ENCODE measurements at places on chromosomes 12 and 14.

DNA sequence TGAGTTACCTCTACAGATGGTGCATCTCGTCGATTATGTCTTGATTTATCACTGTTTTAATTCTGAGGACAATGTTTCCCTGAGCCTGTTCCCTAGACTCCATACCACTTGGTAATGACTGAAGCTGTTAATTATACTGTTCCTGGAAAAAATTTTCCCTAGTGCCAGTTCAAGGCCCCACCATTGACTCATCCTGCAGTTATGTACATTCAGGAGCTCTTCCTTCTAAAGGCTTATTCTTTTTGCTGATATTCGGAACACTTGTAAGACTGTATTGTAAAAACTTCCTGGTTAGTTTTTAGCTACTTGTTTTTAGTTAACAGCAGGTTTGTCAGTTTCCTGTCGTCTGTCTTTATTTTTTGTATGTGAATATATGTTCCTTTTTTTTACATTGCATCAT lies 30.4 kb upstream of the PPP2R5E start:
- no peak for DNase-seq

DNA sequence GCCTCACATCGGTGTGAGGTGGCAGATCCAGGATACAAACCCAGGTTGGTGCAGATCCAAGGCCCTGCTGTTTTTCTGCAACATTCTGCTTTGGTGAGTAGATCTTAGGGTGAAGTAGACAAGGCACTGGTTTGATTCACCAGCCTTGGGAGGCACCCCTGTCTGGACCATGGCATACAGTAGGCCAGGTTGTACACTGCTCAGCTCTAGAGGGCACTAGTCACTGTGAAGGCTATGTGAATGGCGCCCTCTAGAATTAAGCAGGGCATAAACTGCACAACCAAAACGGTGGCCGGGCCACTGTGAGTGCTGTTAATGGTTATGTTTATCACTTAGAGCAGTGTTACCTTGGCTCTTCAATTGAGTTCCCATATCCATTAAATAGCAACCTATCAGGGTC lies 280.6 kb upstream of the PWP1 start:
- DNase-seq, result peak; percentile 41

- no peak for DNase-seq
Observed at GRCh38 chr14:64841121-64841651, 38.5 kb downstream of the SPTB start.

GRCh38 chr14:84749191-84749955 lies 780.6 kb upstream of the FLRT2 start:
- DNase-seq, result no peak

- DNase-seq, result no peak
Observed at GRCh38 chr12:225012-225411, 11.1 kb upstream of the SLC6A12 start.

GRCh38 chr14:87698481-87698880 lies 294.5 kb downstream of the GALC start:
- DNase-seq, result no peak

DNA sequence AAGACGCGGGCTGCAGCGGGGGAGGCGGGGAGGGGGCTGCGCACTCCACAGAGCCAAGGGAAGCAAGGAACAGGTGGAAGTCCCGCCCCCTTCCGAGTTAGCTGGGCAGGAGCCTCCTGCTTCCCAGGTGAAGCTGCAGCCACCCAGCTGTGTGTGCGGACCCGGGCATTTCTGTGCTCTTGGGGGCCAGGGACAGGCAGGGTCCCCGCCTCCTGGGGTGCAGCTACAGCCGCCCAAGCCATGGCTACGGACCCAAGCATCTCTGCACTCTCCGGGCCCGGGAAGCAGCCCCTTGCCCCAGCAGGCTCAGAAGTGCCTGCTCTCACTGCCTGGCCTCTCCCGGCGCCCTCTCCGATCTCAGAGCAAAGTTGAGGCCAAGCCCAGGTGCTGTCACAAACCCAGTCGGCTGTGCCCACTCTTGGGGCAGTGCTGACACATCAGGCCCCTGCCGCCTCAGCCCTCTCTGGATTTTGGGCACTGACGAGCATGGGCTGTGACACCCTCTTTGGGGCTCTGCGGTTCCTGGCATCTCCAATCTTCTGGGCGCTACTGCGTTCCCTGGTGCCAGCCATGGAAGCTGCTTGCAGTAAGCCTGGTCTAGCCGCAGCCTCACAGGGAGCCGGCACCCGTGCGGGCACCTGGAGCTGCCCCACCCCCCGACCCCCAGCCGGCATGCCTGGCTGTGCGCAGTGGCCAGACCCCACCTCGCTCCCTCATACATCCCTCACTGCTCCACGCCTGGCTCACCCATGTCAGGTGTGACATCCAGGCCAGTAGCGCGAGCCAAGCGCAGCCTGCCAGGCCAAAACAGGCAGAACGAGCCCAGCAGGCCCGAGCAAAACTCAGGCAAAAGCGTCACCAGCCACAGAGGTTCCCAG lies 8.5 kb upstream of the MGAT4C start:
- DNase-seq, result no peak

GRCh38 chr12:89621521-89621920 lies 87.1 kb downstream of the ATP2B1 start:
- DNase-seq, result no peak

DNA sequence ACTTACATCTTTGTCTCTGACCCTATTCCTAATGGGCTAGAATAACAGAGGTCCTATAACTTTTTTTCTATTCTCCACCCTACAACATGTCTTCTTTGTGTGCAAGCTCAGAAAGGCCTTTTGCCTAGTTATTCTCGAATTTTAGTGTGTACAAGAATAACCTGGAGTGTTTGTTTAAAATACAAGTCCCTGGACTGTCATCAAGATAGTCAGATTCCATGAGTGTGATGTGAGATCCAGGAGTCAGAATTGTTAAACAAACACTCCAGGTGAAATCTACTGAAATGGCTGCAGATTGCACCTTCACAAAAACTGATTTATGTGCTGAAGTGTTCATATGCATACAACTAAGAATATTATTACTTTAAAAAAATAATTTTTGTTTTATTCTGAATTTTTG lies 114.4 kb upstream of the DIO2 start:
- DNase-seq, result no peak

DNA sequence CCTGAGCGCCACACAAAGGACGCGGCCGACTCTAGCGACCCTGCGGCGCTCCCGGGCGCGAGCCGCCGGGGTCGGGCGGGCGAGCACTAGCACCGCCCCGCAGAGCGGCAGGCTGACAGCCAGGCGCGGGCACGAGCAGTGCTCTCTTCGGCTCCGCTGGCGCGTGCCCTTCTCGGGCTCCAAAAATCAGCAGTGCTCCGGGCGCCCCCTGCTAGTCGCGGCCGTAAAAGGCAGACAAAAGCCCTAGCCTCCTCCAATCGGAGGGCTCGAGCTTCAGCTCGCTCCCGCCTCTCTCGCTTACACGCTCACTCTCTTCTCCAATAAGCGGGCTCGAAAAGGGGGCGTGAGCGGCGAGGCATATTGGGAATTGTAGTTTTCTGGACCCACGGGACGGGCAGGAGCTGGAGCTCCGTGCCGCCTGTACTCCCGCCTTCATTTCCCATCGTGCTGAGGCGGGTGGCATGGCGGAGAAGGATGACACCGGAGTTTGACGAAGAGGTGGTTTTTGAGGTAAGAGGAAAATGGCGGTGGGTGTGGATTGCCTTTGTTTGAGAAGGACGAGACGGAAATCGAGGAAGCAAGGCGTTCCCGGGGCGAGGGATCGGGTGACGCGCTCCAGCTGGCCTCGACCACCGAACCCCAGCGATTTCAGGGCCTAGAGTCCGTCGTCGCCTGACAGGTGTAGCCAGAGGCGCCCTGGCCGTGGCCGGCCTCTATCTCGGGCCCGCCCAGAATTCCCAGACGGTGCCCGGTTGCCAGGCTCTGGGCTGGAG lies at the start of the genes FGD6 and VEZT:
FGD6 (minus strand) TSS at position 91 of the 773 bp plus-strand sequence. CDS start 227 bp downstream, outside the sequence.
VEZT (plus strand) TSS at position 431 of the 773 bp plus-strand sequence; CDS start at position 475, 44 bp downstream.
- peak; percentile 99 for DNase-seq

DNA sequence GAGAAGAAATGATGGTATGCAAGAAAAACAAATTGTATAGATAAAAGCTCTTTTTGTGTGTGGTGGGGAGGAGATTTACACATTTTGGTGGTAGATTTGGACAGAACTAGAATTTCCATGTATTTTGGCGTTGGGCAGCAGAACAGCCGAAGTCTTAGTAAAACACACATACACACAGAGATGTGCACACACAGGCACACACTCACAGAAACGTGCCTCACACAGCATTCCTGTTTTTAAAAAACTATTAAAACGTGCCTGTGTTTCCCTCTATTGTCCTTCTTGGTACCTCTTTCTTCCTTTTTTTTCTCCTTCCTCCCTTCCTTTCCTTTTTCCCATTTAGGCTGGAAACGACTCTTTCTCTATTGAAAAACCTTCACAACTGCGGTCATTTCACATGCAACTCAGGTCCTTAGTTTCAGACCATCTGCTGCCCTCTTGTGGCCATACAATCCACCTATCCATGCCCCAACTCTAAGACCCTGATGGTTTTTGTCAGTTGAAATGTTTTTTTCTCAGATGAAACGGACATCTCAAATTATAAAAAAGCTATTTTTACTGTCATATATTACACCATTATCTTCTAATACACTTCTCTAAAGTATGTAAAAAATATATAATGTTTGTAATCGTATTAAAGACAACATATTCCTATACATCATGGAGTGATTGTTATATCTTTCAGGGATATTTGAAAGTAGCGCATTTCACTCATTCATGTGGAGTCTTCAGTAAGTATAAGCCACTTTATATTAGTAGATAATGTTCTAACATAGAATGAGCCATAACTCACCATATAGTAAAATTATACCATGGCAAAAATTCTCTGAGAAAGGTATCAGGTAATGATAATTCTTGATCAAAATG lies 386.7 kb upstream of the NOVA1 start:
- DNase-seq, result peak; percentile 63

- DNase-seq, result no peak
Observed at GRCh38 chr14:36047912-36048311, 128.6 kb downstream of the PTCSC3 start.

GRCh38 chr14:22113401-22113800 lies 439.8 kb upstream of the OR4E1 start:
- DNase-seq, result no peak

GRCh38 chr14:89196545-89196944 lies 220.5 kb downstream of the FOXN3 start:
- DNase-seq, result no peak

GRCh38 chr12:93135286-93136239 lies 206.5 kb upstream of the EEA1 start:
- no peak for DNase-seq

GRCh38 chr12:14827043-14827442 lies 13.1 kb upstream of the SMCO3 start:
- DNase-seq, result no peak

- DNase-seq, result no peak
Observed at GRCh38 chr12:107131832-107132616, 38.7 kb upstream of the CRY1 start.

GRCh38 chr12:130780325-130780724 lies 58.7 kb downstream of the STX2 start:
- no peak for DNase-seq

DNA sequence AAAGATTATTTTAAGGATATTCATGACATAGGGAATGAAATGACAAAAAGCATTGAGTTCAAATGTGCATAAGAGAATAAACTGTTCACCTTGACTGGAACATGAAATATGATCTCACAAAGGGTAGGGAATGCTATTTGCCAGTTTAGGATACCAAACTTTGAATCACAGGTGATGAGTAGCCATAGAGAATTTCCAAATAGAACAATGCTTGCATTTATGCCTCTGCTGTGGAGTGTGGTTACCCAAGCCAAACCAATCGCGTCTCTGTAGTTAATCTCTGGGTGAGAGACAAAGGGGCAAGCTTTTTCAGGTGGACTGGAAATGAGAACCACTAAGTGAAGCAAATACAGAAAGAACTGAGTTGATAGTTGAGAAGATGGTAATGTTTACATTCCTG lies 371.1 kb upstream of the RPL10L start:
- no peak for DNase-seq

- DNase-seq, result no peak
Observed at GRCh38 chr12:52924764-52925716, 20.2 kb upstream of the KRT8 start.

- no peak for DNase-seq
Observed at GRCh38 chr12:10563966-10564365, 49.4 kb downstream of the MAGOHB start.

DNA sequence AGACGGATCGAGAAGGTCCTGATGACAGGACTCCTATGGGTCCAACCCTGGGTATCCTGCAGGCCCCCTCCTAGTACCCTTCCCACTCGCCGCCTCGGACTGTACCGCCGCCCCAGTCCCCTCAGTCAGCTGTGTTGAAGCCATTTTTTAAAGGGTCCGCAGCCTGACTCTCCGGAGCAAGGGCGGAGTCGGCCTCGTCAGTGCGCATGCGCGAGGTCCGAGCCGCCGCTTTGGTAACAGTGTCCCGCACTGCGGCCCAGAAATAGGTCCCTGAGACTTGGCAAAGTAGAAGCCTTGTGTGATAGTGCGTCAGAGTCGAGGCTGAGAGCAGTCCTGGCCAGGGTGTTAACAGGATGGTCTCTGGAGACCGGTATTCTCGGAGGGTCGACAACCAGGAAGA lies 769.0 kb upstream of the ALG10B start:
- no peak for DNase-seq

- peak; percentile 68 for DNase-seq
Observed at GRCh38 chr14:94145902-94146527, 16.6 kb upstream of the IFI27L2 start.

DNA sequence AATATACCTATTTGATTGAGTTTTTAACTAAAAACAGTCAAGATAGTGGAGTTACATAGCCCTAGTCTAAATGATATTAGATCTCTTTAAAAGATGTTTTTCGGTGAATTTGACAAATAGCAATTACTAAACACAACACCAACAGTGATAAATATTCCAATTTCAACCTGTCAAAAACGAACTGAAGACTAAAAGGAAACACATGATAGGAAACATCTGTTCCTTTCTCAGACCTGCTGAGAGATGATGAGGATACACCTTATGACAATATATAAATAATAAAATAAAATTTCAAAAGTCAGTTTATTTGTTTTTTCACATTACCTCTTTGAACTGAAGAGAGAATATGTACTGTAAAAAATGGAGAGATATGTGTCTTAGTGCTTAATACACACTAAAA lies 232.7 kb downstream of the RASSF9 start:
- no peak for DNase-seq

DNA sequence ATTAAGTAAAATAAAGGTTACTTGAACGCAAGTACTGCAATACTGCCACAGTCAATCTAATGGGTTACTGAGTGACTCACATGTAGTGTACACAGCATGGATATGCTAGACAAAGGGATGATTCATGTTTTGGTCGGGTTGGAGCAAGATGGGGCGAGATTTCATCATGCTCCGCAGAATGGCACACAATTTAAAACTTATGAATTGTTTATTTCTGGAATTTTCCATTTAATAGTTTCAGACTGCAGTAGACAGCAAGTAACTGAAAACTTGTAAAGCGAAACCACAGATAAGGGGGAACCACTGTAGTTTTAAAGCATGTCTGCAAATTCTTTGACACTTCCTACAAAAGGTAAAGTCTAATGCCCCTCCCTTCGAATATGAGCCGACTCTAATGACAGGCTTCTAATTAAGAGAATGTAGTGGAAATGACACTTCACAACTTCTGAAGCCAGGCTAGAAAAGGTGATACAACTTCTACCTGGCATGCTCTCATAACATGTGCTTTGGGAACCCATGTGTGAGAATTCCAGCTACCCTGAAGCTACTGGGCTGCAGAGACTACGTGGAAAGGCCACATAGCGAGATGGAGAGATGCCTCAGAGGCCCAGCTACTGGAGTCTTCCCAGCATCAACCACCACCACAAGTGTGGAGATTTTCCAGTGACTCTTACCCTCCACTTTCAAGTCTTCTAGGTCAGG lies 13.9 kb upstream of the TCP11L2 start:
- DNase-seq, result no peak

Data from HAP-1 (cell line).